ENCODE measurements at places on chromosomes 6 and 20.

- no peak for DNase-seq
These were observed 619 bp downstream of the RREB1 start for GRCh38 chr6:7108196-7108963.

- DNase-seq: no peak
These were observed 61.2 kb downstream of the SOD2 start for GRCh38 chr6:159631886-159632285.

DNA sequence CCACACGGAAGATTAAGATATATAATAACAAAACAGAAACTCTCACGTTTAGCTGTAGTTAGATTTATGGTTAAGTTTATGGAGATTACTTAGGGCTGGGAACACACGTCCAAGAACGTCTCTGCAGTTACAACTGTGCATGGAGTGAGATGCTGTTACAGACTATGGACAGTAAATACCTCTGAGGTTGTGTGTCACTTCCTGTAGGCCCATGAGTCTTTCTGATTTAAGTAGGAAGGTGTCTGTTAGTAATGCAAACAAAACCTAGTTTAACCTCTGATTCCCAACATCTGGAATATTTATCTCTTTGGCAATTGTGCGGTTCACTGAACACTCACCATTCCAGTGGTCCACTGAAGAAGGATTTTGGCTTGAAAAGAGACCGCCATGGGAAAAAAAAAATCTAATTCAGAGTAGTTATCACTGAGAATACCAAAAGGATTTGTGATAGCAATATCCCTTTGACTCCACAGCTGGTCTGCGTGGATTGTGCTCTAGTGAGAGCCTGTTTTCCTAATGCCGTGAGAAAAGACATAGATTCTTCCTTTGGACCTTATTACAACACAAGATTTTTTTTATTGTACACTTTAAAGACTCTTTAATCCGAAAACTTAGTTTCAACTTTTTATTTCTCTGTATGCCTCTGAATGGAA is 478.2 kb upstream of the CITED2 start:
- no peak for DNase-seq

GRCh38 chr6:132199343-132199742 is 201.9 kb downstream of the MOXD1 start:
- DNase-seq: no peak

Measured in NCI-H187 treated with DMSO at 0.1 percent for 48 hours (cell line).